ENCODE measurements at places on chromosomes 7 and 10.

GRCh38 chr7:153065051-153065450, 305.5 kb downstream of the ACTR3B start:
- DNase-seq, result no peak

DNA sequence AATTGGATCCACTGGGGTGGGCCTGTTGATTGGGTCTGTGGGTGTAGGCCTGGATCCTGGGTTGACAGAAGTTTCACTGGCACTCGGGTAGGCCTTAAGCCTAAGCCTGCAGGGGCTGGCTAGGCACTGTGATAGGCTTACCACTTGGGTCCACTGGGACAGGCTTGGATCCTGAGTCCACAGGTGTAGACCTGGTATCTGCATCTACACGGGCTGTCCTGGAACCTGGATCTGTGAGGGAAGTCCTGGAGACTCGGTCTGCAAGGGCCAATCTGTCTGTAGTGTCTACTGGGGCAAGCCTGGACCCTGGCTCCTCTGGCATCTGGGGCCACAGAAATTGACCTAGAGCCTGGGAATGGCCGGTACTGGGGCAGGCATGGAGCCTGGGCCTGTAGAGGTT, 219.0 kb upstream of the NRG3 start:
- no peak for DNase-seq

GRCh38 chr7:151897161-151897731, 20.3 kb upstream of the PRKAG2 start:
- DNase-seq, result no peak

GRCh38 chr7:129143724-129144094, 798 bp upstream of the TSPAN33 start:
- no peak for DNase-seq

DNA sequence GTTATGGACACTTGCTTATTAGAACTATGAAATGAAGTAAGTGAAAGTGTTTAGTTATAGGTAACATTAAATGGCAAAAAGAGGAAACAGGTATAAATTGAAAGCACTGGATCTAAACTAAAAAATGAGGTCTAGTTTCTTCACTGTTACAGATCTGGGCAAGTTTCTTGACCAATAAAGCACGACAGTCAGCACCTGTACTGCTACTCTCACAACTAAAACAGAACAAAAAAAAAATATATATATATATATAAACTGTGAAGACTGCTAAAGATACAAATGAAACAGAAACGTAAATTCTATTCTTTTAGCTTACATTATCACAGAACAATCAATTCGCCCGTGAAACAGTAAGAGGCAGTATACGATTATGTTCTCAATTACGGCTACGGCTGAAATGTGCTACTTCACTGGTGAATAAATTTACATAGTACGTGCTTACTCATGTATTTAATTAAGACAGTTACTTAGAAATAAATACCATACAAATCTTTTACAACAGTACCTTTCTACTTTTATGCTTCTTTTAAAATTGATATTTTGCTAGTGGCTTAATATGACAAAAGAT, 4.2 kb downstream of the AHR start:
- DNase-seq, result no peak

GRCh38 chr10:114550756-114551635, 107.1 kb downstream of the ABLIM1 start:
- DNase-seq, result peak; percentile 32

DNA sequence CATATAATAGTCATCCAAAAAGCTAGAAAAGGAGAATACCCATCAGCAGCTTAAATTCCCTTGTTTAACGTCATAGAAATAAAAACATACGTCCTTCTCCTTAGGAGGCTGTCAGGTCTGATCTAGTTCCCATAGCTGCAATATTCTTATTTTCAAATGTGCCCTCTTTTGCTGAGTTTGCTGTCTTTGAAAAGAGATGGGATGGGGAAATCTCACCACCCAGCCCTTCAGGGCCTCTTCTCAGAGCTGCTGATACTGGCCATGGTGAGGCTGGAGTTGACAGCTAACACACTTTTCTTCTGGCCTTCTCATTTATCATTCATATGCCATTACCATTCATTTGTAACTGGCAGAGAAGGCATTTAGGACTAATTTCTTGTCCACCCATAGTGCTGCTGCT, 5.1 kb upstream of the PCGF5 start:
- DNase-seq, result no peak

DNA sequence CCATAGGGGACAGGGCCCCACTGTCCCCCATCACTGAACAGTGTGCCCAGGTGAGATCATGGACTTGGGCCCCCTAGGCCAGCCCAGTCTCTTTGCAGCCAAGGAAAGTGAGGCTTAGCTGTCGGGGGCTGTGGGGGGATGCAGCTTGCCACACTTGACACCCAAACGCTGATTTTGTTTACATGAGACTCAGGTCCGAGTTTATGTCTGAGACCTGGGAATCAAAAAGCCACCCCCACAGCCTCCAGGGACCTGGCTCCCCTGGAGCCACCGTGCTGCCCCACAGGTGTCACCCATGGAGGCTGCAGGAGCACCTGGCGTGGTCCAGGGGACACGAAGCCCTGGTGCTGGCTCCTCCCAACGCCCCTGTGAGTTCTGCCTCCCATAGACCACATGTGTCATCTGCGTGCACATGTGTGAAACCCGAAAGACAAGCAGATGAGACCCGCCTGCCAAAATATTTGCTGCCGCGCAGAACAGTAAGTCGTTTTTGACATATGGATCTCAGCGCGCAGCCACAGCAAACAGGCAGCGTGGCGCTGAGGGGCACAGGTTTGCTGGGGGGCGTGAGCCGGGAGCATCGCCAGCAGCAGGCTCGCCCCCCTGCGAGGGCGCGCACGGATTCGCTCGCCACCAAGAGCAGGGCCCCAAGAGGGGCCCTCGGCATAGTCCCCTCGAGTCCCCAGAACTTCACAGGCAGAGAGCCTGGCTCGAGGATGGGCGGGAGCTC, 112.3 kb downstream of the LHPP start:
- DNase-seq, result no peak

- no peak for DNase-seq
Measured at GRCh38 chr7:156039971-156040677, 227.9 kb upstream of the SHH start.

DNA sequence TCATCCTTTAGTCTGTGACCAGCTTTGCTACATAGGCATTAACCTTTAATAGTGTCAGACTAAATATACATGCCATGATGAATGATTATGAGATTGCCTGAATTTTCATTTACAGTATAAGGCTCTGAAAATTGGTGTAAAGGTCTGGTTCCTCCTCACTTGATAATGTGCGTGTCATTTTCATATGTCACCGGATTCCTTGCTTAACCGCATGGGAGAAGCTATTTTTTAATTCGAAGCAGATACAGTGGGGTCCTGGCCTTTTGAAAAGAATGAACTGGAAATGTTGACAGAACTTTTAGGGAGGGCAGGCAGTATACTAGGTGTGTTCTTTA, 192.4 kb upstream of the SH2B2 start:
- DNase-seq, result no peak

- DNase-seq, result no peak
Measured at GRCh38 chr7:44735403-44736165, 13.1 kb upstream of the ZMIZ2 start.

DNA sequence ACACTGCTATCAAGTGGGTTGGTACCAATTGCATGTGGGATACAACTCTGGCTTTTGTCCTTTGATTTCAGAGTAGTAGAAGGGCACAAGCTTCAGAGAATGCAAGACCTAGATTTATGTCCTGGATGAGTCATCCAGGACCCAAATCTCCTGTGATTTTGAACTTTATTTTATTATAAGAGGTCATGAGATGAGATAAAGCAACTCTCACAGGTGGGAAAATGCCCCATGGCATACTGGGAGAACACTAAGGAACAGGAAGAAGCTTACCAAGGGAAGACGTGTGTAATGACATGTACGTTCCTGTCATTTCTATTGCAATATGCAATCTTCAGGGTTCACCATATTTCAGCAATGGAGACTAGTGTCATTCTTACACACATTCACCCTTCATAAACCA, 966 bp downstream of the MALRD1 start:
- DNase-seq, result no peak

DNA sequence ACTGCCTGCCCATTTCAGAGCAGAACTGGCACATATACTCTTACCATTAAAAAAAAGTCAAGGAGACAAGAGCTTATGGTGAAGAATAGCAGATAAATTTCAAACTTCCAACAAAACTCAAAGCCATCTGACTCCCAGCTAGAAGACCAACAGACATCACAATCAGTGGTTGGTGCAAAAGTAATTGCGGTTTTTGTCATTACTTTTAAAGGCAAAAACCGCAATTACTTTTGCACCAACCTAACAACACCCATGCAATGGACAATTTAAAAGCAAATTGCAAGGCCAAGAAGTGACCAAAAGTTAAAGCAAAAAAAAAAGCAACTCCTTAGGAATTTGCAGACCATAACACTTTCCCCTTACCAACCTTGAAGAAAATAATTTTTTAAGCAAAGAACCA, 18.8 kb downstream of the GLI3 start:
- DNase-seq, result no peak

DNA sequence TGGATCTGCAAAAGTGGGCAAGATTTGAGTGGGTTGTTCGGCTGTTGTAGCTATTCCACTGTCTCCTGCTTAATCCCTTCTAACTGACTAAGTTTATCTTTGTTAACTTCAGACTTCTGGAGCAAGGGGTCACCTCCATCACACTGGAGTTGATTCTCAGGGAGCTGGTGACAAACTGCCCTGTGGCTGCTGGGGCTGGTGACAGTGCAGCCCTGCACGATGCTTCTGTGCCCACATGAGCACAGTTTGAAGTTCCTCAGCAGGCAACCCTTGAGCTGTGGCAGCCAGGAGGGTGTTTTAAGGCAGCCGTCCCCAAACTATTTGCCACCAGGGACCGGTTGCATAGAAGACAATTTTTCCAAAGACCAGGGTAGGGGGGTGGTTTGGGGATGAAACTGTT, 40.5 kb downstream of the ADRB1 start:
- peak; percentile 46 for DNase-seq

GRCh38 chr10:17233286-17233991, 5.4 kb downstream of the VIM start:
- no peak for DNase-seq

DNA sequence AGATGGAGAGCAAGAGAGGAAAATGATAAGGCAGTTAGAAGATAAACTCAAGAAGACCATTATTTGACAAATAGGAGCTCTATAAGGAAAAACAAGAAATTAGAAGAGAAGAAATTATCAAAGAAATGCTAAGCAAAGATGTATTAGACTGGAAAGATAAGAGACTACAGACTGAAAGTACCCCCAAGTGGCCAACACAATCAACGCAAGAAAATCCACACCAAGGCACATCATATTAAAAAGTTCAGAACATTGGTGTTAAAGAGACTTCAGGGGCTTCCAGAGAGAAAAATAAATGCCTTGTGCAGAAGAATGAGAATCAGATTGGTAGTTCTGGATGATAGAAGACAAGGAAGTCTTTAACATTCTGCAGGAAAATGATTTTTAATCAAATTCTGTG, 46.0 kb downstream of the SH2D4B start:
- DNase-seq, result no peak

DNA sequence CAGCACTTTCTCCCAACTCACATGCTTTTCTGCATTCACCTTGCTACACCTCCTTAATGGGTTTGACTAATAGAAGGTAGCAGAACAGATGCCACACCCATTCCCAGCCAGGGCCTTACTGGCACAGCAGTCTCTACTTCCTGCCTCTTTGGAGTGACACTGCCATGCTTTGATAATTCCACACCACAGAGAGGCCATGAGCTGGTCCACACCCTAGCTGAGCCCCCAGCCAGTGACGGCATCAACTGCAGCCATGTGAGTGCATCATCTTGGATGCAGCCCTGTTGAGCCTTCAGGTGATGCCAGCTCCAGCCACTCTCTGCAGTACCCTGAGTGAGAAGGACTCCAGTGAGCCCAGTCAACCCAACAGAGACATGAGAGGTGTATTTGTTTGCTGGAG, 27.5 kb upstream of the EZH2 start:
- DNase-seq, result no peak

GRCh38 chr7:22201186-22201880, 155.6 kb downstream of the RAPGEF5 start:
- DNase-seq, result no peak
